ENCODE measurements at places on chromosomes 6 and 20. TPM values are rescaled to one million over a fixed set of nuclear protein-coding genes. Genes with fewer than 3 reads are reported as not detected.

GRCh38 chr20:31693987-31694661 lies 28.5 kb downstream of the BCL2L1 start:
- no peak for DNase-seq

DNA sequence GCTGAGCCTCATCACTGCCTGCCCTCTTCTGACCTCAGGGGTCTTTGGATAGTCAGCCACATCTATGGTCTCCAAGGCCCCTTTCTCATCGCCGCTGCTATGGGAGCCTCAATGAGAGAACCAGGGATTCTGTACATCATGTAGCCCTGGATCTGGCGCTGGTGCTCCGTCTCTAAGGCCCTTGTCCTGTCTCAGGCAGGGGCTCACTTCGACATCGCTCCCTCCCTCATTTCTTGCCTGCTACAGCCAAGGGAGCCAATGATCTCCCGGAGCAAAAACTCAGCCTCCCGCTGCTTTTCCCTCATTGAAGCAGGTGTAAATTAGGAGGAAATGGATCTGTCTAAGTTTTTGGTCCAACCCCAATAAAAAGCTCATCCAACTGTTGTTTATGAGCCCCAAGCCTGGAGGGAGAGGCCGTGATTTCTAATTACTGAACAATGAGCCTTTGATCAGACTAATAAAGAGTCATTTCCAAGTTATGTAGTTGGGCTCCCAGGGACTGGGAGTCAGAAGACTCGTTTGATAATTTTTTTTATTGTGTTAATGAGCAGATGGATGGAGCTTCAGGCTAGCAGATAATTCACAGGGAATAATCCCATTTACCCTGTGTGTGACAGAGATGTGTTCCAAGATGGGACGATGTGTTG lies 30.9 kb downstream of the LBP start:
- DNase-seq, result no peak

GRCh38 chr20:57938158-57939108 lies 228.6 kb upstream of the PMEPA1 start:
- no peak for DNase-seq

DNA sequence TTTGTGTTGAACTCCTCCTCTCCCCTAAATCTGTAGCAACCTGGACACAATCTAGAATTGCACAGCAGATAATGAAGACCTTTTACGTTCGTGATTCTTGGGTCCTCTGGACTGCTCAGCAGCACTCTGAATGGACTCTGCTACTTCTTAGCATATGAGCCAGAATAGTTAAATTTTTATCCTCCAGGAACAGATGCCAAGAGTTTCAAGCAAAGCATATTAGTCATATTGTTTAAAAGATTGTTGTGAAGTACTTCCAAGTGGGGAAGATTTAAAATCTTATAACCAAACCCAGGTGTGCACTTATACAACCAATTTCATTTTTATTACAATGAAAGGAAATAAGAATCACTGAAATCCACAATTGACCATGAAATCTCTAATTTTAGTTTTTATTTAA lies 118.9 kb upstream of the EXOC2 start:
- no peak for DNase-seq

GRCh38 chr6:36329798-36330291 lies 6.8 kb downstream of the BNIP5 start:
- no peak for DNase-seq

- no peak for DNase-seq
Observed at GRCh38 chr6:43951063-43951755, 176.0 kb downstream of the MRPL14 start.

DNA sequence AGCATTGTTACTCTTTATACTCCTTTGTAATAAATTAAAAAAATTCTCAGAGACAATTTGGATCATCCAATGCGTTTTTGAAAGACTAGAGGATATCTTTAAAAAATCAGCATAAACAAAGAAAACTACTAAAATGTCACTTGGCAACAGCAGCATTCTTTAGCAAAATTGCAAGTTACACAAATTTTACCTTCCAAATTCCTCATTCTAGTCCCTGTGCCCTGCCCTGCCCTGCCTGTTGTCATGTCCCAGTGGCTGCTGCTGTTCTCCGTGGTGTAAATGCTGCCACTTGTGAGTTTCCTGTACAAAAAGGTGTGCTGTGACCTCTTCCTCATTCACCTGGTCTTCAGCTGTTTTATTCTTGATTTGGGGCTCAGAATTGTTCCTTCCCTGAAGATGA lies 83.2 kb downstream of the CDC5L start:
- no peak for DNase-seq

- DNase-seq, result peak; percentile 18
Observed at GRCh38 chr6:86728976-86729375, 208.4 kb upstream of the HTR1E start.

- DNase-seq, result no peak
Observed at GRCh38 chr20:13841206-13841605, 56.4 kb downstream of the NDUFAF5 start.

GRCh38 chr6:121857551-121857950 lies 422.1 kb downstream of the GJA1 start:
- peak; percentile 8 for DNase-seq

DNA sequence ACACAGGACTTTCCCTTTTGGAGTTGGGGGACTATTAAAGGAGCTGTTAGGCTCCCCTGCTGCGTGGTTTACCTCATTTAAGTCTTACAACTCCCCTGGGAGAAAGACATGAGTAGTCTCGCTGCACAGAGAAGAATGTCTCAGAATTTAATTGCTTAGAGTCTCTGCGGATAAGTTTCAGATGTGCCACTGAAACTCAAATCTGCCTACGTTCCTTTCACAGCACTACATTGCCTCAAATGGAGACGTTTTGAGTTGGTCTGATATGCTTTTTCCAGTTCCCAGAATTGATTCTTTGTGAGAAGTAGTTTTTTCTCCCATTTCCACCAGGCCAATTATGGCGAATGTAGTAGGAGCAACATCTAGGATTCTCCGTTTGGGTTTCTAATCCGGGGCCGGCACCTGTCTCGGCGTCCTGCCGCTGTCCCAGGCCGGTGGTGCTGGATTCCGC lies 532 bp upstream of the SLC35F1 start:
- no peak for DNase-seq

- no peak for DNase-seq
Observed at GRCh38 chr6:3523271-3523670, 66.4 kb upstream of the SLC22A23 start.

- DNase-seq, result no peak
Observed at GRCh38 chr20:5282561-5282960, 34.2 kb downstream of the PROKR2 start.

DNA sequence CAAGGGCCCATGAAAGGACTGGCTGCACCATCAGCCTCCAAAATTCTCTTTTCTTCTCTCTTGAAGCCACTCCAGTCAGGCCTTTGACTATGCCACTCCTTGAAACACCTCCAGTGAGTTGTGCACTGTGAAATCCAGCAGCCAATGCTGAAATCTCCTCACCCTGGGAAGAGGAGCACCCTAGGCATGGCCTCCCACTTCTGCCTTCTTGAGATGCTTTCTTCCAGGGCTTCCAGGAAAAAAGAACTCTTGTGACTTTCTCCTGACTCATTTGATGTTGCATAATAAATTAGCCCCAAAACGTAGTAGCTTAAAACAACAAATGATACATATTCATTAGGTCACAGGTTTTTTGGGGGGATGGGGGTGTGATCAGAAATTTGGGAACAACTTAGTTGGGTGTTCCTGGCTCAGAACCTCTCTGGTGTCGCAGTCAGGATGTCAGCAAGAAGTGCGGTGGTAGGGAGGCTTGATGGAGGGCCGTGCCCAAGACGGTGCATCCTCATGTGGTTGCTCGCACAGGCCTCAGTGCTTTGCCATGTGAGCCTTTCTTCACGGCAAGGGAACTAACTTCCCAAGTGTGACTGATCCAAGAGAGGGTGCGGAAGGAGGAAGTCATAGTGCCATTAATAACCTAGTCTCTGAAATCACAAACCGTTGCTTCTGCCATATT lies 12.1 kb downstream of the NCR2 start:
- DNase-seq, result peak; percentile 29

DNA sequence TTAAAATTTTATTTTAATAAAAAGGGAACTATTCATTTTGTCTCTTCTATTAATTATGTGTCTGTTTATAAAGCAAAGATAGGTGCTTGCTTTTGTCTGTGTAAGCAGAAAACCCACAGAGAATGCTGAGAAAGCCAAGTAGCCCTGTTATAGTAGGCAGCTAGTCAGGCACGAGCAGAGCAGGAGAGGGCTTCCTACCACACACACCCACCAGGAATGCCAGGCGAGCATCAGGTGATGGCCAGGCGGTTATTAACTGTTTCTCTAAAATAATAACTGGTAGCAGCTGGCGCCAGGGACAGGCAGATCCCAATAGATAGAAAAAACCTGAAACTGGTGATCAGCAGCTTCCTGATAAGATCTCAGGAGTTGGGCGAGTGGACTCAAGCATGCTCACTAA lies 15.7 kb downstream of the C6orf15 start:
- DNase-seq, result no peak

GRCh38 chr6:113451049-113451448 lies 406.1 kb upstream of the MARCKS start:
- no peak for DNase-seq

GRCh38 chr6:163588220-163588919 lies 173.9 kb downstream of the QKI start:
- peak; percentile 40 for DNase-seq

GRCh38 chr6:3687847-3688246 lies 63.7 kb downstream of the PXDC1 start:
- DNase-seq, result no peak

- DNase-seq, result no peak
Observed at GRCh38 chr6:29232725-29233124, 62.0 kb downstream of the OR2J2 start.

DNA sequence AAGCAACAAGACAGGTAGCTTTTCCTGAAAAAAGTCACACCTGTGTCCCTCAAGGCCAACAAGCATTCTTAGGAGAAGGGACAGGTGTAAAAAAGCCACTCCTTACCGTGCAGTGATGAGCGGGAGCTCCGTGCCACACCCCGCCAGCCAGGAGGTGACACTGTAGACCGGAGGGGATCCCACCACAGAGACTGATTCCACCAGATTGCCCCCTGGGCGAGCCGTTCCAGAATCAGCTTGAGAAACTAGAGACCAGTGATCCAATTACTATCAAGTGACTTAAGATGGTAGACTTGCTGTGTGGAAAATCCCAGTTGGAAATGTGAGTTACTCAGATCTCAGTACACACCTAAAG lies 37.4 kb downstream of the PKHD1 start:
- DNase-seq, result no peak

- DNase-seq, result no peak
Observed at GRCh38 chr6:30760549-30760948, 16.2 kb upstream of the IER3 start.

GRCh38 chr6:113449051-113449450 lies 408.1 kb upstream of the MARCKS start:
- DNase-seq, result peak; percentile 91

GRCh38 chr6:37732688-37733087 lies 35.0 kb upstream of the MDGA1 start:
- DNase-seq, result no peak

DNA sequence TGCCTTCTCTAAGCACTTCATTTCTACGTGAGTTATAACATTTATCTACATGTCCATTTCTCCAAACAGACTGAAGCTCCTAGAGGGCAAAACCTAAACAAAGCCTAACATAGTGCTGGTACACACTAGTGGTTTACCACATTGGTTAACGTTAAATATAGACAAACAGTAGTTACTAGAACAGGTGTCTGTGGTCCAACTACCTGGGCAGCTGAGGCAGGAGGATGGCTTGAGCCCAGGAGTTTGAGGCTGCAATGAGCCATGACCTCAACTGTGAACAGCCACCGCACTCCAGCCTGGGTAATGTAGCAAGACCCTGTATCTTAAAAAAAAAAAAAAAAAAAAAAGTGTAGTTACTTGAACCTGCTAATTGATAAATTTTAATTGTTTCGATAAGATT lies 26.5 kb downstream of the PTPRK start:
- DNase-seq, result no peak

DNA sequence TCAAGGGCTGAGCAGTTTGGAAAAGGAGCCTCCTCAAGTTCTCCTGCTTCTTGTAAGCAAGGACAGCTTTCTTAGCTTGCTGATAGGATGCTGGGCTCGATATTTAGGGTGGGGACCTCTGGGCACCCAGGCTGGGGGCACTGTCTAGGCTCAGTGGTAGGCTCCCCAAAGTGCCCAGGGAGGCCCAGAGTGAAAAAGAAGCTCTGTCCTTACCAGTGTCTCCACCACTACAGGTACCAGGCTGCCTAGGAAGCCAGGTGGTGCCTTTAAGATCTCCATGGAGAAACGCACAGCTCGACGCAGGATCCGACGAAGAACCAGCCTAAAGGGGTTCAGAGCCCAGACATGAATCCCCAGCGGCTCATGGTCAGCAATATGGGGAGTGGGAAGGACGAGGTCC lies 6.4 kb downstream of the AARS2 start:
- DNase-seq, result no peak

DNA sequence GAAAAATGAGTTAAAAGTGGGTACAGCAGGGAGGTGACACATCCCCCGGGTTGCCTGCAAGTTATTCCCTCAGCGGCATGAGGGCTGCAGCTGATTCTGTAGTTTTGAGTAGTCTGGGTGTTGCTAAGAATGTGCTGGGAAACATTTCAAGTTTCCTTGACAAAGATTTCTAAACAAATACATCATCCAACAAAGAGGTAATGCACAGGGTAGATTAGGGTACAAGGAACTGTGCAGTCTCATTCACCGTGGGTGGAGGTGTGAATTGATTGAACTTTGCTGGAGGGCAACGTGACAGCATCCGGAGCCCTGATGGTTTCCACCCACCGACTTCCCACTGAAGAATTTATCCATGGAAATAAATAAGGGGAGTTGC lies 21.8 kb downstream of the CASS4 start:
- no peak for DNase-seq

GRCh38 chr6:102229271-102229670 lies 835.8 kb downstream of the GRIK2 start:
- DNase-seq, result no peak

GRCh38 chr6:129472239-129472638 lies 237.7 kb downstream of the ARHGAP18 start:
- no peak for DNase-seq

DNA sequence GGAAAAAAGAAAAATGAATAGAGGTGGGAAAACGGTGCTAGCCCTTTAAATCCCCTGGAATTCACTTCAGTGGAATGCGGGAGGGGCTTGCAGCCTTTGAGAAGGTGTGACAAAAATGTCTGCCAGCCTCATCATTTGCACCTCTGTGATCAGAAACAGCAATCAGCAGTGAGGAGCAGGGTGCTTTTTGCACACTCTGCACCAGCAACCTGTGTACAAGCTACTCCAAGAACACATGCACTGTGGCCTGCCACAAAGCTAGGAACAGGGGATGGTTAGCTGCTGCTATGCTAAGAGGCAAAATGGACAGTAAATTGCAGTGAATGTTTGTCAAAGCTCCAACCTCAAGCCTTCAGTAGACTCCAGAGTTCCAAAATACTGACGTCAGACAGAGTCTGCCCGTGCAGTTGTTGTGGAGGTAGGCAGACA lies 29.7 kb downstream of the GINS1 start:
- peak; percentile 28 for DNase-seq

- no peak for DNase-seq
Observed at GRCh38 chr6:157814883-157815282, 8.2 kb upstream of the SNX9 start.

- peak; percentile 40 for DNase-seq
Observed at GRCh38 chr6:1552296-1552761, 57.4 kb upstream of the FOXC1 start.

HLA-DRA gene
- not detected for total RNA-seq

PSMF1 gene
- total RNA-seq, result 20.3 TPM

MOXD1 gene
- total RNA-seq, result 1.6 TPM

PRICKLE4 gene
- total RNA-seq, result 0.90 TPM

TENT5A gene
- total RNA-seq, result 9.2 TPM

MUC22 gene
- total RNA-seq, result under 0.01 TPM

RPRD1B gene
- 18.7 TPM for total RNA-seq

ADGB gene
- total RNA-seq, result not detected

SHLD1 gene
- total RNA-seq, result 4.5 TPM

PCSK2 gene
- total RNA-seq, result not detected

NKAIN2 gene
- total RNA-seq, result under 0.01 TPM

SSTR4 gene
- not detected for total RNA-seq

ZSCAN26 gene
- total RNA-seq, result 8.7 TPM
